ENCODE measurements at places on chromosomes 16 and 17.

DNA sequence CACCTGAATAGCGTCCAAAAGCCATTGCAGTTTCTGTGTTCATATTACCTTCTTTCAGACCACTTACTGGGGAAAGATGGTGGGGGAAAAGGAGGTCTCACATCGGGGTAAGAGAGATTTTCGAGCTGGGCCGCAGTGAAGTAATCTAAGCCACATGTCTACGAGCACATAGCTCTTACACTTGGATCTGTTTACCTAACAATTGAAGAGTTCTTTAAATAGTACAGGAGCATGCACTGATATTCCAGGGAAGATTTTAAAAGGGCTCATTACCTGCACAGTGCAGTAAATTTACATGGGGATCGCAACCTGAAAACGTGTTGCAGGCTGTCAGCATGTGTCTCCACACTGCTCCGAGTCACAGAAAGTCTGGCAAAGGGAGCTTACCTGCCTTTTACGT, 12.6 kb downstream of the MAF start:
- DNase-seq: no peak

GRCh38 chr17:17001874-17002520, 30.1 kb upstream of the TNFRSF13B start:
- peak; percentile 72 for DNase-seq

DNA sequence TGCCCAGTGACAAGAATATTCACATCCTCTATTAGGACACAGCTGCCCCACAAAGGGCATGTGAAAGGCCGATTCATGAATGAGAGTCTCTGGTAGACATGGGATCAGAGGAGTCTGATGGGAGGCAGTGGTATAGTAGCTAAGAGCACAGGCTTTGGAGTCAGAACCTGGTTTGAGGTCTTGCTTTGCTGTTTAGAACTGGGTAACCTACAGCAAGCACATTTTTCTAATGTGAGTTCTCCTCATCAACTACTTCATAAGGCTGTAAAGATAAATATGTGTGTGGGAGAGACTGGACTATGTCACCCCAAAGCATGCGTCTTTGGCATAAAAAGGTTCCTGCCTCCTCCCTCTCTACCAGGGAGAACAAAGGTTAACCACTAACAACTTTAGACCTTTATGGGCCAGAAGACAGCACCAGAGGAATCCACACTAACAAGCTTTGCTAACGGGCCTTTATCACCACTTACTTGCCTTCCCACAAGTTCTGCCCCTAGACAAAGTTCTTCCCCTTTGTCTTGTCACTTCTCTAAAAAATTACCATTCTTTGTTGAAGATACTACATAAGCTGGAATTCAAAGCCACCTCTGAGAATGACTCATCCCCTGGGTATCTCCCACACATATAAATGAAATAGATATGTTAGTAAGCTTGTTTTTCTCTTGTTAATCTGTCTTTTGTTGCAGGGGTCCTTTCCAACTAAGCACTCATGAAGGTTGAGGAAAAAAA, 21.1 kb downstream of the CDR2 start:
- peak; percentile 58 for DNase-seq

DNA sequence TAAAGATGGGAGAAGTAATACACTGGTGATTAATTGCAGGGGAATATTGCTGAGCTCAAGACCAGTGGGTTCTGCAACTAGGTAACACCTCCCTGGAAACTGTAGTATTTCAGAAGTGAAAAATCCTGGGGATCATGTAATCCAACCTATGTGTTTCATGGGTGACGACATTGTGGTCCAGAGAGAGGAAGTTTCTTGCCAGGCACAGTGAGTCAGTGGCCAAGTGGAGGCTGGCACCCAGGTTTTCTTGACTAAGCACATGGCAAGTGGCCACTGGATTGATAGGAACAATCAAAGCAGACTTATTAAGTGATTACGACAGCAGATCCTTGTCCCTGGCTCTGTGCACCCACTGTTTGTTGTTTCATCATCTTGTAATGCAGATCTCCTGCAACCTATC, 14.6 kb upstream of the CIITA start:
- peak; percentile 99 for DNase-seq

DNA sequence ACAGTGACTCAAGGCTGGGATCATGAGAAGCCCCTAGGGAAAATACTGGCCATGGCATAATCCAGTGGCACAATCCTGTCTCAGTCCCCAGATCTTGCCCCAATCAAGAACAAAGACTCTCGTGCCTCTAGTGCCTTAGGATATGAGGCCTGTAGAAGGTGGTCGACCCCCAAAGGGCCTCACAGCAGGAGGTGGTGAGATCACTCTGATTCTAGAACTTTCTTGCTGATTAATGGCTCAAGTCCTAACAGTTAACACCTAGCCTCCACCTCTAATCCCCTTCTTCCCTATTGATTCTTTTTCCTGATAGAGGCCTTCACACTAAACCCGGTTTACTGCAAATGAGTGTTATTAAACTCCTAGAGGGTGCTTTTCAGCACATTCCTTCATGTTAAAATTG, 176.8 kb downstream of the CCDC182 start:
- DNase-seq: no peak

DNA sequence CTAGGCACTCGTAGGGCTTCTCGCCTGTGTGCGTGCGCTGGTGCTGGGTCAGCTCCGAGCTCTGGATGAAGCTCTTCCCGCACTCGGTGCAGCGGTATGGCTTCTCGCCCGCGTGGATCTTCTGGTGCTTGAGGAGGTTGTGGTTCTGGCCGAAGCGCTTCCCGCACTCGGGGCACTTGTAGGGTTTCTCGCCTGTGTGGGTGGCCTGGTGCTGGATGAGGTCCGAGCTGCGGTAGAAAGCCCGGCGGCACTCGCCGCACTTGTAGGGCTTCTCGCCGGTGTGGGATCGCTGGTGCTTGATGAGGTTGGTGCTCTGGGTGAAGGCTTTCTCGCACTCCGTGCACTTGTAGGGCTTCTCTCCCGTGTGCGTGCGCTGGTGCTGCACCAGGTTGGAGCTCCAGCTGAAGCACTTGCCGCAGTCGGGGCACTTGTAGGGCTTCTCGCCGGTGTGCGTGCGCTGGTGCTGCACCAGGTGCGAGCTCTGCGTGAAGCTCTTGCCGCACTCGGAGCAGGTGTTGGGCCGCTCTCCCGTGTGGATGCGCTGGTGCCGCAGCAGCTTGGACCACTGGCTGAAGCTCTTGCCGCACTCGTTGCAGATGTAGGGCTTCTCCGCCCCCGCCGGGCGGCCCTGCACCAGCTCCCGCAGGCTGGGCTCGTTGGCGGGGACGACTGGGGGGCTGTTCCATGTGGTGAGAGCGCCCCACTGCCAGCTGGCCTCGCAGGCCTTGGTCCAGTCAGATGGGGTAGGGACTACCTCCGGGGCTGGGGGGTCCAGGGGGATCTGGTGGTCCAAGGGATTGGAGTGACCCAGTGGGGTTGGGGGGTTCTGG, 3.5 kb downstream of the ZNF629 start:
- no peak for DNase-seq

DNA sequence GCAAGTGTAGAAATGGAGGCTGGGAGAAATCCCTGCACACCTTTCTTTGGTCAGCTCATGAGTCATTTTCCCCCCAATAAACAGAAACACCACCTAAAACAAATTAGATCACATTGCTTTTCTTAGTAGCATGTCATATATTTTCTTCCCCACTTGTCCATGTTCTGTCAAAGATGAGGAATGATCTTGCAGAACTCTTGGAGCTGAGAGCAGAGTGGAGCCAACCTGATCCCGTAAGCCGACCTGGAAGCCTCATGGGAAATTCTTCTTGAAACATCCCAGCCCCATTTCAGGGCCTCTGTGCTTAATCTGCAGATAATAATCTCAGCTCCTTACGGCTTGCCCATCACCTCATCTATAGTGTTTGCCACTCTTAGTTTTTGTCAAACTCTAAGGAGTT, 284.6 kb upstream of the ELAC2 start:
- no peak for DNase-seq

DNA sequence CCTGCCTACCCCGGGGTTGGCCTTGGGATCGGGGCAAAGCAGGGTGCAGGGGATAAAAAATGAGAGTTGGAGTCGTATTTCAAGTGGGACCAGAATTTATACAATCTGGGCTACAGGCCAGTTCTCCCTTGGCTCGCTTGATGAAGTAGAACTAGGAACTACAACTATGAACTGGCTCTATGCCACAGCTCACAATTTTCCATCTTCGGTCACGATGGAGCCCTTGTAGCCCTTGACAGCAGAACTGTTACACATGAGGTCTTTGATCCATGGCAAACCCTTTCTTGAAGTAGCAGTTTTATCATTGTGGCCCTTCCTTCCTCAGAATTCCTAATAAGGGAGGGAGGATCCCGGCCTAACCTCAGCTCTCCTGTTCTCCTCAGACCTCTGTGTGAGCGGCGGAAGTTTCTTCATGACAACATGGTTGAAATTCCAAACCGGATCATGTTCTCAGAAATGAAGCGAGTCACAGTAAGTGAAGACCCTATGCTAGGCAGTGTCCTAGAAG, 17.1 kb downstream of the LIG3 start:
- DNase-seq: no peak

DNA sequence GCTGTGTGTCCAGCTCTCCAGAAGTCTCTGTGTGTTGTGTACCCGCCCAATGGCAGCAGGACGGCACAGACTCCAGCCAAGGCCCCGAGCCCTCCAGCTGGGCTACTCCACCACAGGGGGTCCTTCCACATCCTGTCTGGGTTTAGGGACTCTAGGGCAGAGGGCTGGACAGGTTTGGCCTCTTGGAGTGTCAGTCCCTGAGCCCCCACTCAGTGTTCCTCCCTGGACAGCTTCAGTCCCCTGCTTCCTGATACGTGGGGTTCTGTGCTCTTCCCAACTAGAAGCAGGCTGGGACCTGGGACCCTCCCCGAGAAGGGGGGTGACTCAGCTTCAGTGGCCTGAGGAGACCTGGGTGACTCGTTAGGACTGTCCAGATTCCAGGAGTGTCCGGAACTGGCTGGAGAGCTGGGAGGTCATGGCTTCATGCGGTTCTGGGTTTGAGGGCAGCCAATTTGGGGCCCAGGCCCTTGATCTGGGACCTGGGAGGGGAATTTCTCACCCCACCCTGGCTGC, 4.2 kb downstream of the CDK3 start:
- DNase-seq: no peak

- no peak for DNase-seq
Measured at GRCh38 chr17:57663326-57664070, 81.6 kb downstream of the CCDC182 start.

GRCh38 chr16:53257001-53257400, 177.3 kb upstream of the RBL2 start:
- peak; percentile 45 for DNase-seq

- peak; percentile 40 for DNase-seq
Measured at GRCh38 chr16:88437367-88437964, 15.6 kb upstream of the ZFPM1 start.

DNA sequence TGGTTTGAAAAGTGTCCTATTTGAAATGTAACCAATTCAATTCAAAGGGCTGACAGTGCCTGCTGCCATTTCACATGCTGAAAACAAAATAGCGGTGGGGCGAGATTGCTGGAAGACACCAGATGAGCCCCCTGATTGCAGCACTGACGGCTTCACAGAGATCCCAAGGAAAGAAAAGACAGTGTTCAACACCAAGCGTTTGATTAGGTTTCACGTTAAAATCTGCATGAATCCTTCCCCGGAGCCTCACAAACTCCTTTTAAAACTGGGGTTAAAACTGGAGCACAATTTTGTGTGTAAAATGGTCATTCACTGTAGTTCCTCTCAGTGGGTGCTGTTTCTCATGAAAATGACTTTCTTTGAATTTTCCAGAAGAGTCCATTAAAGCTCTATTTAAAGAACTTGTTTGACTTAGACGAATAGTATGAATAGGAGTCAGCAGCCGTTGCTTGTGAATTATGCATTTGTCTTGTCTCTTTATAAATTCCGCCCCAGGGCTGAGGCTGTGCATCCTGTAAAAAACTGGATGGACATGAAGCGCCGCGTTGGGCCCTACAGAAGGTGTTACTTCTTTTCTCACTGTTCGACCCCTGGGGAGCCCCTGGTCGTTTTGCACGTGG, 8.8 kb downstream of the MLYCD start:
- no peak for DNase-seq

GRCh38 chr16:78760611-78761010, 661.2 kb downstream of the WWOX start:
- DNase-seq: no peak

GRCh38 chr16:49672753-49673152, 183.2 kb downstream of the ZNF423 start:
- no peak for DNase-seq

DNA sequence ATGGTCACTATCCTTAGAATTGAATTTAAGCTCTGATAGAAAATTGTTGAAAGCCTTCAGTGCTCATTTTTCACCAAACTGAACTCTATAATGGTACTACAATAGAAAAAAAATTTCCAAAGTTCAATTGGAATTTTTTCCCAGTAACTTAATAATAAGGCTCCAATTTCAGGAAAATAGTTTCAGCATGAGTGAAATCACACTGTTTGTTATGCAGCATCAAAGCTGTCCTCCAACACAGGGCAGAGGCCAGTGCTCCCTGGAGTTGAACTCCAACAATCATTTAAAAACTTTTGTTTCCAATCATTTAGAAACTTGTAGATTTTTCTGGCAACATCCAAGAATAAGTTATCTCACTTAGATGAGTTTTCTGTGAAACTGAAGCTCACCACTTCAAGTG, 103.1 kb upstream of the HSBP1 start:
- no peak for DNase-seq

- DNase-seq: no peak
Measured at GRCh38 chr17:1180958-1181752, 1.4 kb upstream of the ABR start.

DNA sequence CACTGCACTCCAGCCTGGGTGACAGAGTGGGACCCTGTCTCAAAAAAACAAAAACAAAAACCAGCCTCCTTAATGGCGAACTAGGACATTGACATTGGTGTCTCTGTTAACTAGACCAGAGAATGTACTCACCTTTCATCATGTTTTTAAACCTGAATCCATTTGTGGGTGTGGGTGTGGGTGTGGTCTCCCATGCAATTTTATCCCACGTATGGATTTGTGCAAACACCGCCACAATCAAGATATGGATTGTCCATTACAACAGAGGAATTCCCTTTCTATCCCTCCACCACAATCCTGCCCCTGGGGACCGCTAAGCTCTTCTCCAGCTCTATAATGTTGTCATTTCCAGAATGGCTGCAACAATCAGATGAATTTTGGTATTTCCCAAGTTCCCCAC, 49.9 kb downstream of the DNAH17 start:
- DNase-seq: no peak

DNA sequence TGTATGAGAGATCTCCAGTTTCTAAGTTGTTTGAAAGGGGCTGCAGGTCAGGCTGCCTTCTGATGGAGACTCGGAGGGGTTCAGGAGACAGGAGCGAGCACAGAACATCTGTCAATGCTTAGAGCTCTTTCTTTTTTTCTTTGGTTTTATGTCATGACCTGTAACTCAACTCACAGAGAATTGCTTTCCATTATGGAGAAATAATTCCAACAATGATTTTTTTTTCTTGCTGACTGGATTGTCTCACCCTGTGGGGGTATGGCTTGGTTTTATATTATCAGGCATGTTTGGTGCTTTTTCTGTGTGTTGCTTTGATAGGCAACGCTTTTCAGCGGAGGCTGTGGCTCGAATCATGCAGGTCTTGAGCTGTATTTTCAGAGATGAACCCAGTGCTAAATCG, 10.7 kb upstream of the KCNJ2 start:
- DNase-seq: no peak

GRCh38 chr16:27676839-27677238, 126.9 kb downstream of the KATNIP start:
- DNase-seq: no peak
